Activated CD4-positive, alpha-beta T cell treated with anti-CD3 and anti-CD28 coated beads for 4 hours (primary cell): ENCODE measurements at places on chromosomes 7 and 10.

DNA sequence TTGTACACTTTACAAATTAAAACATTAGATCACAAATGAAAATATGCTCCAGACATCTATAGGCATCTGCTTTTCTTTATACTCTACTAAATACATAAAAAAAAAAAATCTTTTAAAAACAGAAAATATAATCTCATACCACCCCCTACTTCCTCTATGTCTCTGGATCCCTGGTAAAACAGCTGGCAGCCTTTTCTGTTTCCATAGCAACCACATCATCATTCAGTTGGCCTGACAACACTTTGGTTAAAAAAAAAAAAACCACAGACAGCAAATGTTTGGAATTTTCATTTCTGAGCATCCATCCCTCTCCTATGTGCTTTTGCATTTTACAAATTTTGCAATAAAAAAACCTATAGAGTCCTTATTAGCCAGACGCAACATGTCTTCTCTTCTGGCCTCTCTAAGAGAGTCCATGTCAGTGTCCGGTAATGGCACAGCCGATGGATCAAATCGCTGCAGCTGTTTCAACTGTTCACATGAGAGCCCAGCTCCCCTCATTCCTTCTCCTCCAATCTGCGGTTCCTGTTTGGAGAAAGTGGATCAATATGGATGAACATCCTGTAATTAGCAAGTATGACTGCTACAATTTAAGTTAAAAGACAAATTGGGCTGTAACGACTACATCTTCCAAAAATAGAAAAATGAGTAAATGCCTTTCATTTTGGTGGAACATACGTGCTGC, 105.6 kb downstream of the NSUN6 start:
- DNase-seq, result no peak

- DNase-seq, result no peak
Measured at GRCh38 chr7:48938539-48939295, 14.4 kb downstream of the CDC14C start.

DNA sequence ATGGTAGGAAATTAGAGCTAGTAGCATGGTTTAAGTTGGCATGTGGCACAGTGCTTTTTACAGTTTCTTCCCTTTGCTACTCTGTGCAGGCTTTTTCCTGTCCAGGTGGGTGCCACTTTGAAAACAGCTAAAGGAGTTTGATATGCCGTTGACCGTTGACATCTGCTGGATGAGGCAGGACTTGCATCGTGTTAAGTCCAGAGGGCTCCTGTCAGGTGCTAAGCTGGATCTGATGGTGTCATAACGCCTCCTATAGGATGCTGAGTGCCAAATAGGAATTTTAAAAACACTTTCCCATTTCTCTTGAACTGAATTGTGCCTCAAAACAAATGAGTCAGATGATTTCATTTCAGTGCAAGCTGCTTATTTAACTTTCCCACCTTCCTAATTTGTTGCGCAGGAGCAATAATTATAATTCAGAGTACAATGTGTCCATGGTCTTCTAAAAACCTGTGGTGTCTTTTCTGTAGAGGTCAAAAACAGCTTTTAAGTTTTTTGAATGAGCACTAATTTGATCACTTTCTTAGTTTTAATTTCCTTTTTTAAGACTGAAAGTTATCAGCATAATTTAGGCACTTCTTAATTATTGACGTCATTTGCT, 178.3 kb downstream of the CDCA7L start:
- no peak for DNase-seq

GRCh38 chr10:71878327-71879034, 27.4 kb upstream of the PSAP start:
- no peak for DNase-seq

DNA sequence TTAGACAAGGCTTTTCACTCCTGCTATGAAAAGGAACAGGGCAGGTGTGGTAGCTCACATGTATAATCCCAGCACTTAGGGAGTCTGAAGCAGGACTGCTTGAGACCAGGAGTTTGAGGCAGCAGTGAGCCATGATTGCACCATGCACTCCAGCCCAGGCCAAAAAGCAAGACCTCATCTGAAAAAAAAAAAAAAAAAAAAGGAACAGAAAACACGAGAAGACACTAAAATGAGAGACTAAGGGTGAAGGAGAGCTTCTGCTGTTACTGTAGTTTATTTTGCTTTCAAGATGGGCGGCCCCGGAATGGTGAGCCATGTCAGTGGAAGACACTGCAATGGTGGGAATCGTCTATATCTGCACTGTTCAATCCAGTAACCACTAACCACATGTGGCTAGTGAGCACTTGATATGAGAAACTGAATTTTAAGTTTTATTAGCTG, 9.9 kb downstream of the PIP4K2A start:
- DNase-seq, result no peak
